ENCODE measurements at places on chromosomes 7 and 10.

GRCh38 chr7:142303650-142304049 lies 45.8 kb upstream of the PRSS58 start:
- peak; percentile 54 for DNase-seq

GRCh38 chr7:43602256-43602655 lies 19.3 kb downstream of the STK17A start:
- DNase-seq, result no peak

- no peak for DNase-seq
These were observed 118.5 kb upstream of the HABP2 start for GRCh38 chr10:113434315-113434714.

DNA sequence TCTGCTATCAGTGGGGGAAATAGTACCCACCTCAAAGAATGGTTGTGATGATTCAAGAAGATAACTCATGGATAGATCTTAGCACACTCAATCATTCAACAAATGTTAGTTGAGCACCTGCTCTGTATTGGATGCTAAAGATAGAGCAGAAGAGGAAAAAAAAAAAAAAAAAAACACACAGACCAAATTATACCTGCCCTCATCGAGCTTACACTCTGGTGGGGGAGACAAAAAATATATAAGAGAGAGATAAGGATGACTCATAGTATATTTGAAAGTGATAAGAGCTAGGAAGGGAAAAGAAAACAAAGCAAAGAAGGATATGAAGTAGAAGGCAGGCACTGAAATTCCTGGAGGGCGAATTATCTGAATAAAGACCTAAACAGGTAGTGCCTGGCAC lies 258.5 kb downstream of the SFMBT2 start:
- DNase-seq, result no peak

- DNase-seq, result no peak
These were observed 127.6 kb downstream of the CCNY start for GRCh38 chr10:35463878-35464277.

- DNase-seq, result no peak
These were observed 1.1 kb downstream of the EGFR start for GRCh38 chr7:55019691-55020465.

DNA sequence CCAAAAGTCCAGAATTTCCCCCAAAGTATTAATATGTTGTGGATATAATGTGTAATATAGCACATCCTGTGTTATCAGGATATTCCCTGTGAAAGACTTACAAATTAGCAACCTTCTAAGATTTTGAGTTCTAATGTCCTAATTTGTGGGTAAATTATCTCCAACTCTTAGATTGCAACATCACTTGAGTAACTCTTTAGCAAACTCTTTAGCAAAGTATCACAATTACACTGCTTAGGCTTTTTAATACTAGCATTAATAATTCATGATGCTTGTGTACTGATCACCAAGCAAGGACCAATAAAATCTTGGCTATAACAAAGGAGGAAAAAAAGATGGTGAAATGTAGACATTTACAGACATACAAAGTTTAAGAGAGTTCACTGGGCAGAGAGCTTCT lies 27.7 kb downstream of the HIP1 start:
- no peak for DNase-seq
